ENCODE measurements at places on chromosomes 2 and 18.

DNA sequence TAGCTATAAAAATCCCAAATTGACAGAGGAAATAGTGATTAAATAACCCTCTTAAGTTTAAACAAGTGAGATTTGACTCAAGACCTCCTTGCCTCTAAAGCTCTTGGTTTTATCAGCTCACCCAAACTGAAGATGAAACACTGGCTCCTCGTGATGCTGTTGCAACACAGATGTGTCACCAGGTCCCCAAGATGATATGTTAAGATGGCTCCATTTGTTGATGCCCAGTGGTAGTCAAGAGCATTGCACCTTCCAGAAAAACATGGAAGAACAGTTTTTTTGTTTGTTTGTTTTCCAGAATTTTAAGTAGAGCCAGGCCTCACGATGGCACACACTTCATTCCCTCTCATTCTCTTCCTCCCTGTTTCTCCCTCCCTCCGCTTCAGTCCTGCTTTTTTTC lies 399.8 kb downstream of the TXNL1 start:
- DNase-seq, result no peak

DNA sequence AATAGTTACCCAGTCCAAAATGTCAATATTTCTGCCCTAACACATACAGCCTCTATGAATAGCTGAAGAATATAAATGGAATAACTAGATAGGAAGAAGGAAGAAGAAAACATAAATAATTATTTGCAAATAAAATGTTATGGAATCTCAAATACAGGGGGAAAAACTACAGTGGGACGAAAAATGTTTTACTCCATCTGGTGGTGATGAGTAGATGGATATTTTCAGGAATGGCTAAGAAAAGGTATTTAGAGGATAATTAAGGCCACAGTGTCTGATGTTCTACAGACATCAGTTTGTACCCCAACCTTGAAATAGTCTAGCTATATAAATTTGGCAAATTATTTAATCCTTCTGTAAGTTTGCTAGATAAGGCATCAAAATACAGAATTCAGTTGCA lies 178.1 kb upstream of the FSHR start:
- no peak for DNase-seq

- DNase-seq, result no peak
These were observed 17.4 kb upstream of the ADGRF3 start for GRCh38 chr2:26363958-26364357.

GRCh38 chr2:235478609-235479008 lies 15.2 kb upstream of the AGAP1 start:
- DNase-seq, result no peak

DNA sequence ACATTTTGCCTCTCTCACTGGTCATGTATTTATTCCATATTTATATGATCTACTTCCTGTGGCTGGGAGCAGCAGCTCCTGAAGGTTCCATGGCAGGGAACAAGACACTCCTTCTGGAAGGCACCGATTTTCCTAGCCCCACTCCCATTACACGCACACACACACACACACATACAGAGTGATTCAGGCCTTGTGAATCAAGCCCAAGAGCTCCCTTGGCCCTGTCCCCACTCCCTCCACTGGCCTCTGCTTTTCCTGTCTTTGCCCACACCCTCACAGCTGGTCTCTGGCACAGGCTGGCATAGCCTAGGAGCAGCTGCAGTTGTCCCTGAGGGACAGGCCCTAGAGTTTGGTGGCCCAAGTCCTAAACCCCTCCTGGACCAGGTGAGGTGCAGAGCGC lies 201.7 kb downstream of the NAPG start:
- DNase-seq, result no peak

DNA sequence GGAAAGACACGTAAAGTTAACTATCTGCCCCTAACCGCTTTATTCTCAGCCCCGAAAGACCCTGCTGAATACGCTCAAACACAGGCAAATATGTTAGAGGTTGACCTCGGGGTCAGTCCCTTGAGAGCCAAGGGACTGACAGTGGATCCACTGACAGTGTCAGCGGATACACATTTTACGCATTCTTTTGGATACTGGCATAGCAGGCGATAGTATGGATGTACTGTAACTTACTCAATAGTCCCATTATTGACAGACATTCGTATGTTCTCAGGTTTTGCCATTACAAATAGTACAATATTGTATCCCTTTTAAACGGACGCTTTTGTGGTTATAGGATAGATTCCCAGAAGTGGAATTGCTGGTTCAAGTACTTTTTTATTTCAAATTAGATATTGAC lies 13.4 kb downstream of the ATP6V1B1 start:
- no peak for DNase-seq

GRCh38 chr2:47917276-47917961 lies 11.1 kb upstream of the FBXO11 start:
- DNase-seq, result no peak

DNA sequence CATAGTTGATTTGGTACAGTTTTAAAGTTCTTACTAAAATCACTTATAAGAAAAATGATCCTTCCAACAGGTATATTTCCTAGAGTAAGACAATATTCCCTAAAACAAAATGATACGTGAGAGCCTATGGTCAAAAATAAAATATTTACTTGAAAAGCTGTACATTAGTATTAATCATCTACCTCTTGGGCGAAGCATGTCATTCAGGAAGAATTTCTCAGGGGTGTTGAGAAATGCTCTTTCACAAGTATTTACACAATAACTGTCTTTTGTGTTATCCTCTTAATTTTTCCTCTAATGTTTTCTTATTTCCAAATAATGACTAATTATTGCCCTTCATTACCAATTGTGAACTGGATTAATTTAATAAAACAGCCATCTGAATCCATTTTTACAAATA lies 466.3 kb downstream of the SATB2 start:
- DNase-seq, result no peak

- DNase-seq, result no peak
These were observed 30.3 kb downstream of the WDSUB1 start for GRCh38 chr2:159256159-159256558.

DNA sequence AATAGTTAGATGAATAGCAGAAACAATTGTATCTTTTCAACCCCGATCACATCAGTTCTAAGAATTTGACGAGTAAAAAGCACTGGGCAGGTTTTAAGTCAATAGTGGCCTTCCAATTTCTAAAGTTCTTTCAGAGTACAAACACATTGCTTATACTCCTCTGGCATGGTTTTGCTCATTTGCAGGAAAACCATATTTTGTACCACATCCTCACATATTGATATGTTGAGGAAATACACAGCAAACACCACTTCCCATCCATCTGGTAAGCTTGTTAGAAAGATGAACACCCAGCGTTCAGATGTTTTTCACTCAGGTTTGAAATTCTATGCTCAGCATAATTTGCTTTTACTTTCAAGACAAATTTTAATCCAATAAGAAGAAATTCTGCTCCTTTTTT lies 344.6 kb upstream of the ACVR2A start:
- DNase-seq, result no peak

DNA sequence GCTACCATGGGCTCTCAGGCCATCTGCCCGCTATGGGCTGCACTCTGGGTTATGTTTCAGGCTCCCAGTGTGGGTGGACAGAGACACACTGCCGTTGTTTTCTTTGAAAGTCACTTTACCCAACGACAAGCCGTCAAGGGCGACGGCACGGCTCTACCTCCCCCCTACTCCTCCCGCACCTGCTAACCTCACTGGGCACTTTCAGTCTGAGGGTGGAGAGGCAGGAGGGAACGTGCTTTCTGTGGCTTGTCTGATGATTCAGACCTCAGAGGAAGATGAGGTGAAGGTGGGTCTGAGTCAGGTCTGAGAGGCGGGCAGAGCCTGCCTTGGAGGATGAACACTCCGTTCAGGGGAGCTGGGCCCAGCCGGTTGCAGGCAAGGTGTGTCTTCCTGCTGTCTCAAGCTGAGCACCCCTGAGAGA lies 147.6 kb upstream of the HDAC4 start:
- no peak for DNase-seq

DNA sequence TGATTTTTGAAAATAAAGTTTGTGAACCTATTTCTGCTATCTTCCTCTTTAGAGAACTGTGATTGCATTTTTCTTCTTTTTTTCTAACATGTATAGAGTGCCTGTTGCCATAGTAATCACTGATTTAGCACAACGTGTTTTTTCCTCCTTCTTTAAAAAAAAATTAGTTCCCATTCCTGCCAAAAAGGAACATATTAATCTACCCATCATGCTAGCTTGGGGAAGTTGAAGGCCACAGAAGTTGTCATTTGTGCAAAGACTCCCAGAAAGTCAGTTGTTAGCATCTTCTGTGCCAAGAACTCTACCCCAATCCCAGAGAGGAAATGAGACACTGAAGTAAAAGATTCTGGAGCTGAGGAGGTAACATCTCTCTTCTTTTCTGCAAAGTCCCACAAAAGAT lies 57.3 kb downstream of the SLC8A1 start:
- DNase-seq, result no peak

GRCh38 chr2:33903215-33903614 lies 304.1 kb upstream of the FAM98A start:
- no peak for DNase-seq

GRCh38 chr18:26689226-26689879 lies 141.0 kb upstream of the KCTD1 start:
- DNase-seq, result no peak

DNA sequence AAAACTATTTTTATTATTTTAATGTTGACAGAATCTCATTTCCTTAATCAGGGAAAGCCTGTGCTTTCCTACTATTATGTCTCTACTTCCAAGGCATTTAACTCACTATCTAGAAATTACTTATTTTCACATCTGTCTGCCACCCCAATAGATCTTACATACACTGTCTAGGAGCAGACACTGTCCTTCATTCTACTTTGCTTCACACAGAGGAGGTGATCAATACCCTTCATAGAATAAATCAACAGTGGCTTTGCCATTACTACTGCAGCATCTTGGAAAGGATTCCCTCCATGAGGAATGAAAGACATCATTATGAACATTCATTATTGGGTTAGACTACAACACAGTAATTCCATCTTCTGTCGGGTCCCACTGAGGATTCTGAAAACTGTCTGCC lies 31.7 kb downstream of the CDH20 start:
- DNase-seq, result no peak

DNA sequence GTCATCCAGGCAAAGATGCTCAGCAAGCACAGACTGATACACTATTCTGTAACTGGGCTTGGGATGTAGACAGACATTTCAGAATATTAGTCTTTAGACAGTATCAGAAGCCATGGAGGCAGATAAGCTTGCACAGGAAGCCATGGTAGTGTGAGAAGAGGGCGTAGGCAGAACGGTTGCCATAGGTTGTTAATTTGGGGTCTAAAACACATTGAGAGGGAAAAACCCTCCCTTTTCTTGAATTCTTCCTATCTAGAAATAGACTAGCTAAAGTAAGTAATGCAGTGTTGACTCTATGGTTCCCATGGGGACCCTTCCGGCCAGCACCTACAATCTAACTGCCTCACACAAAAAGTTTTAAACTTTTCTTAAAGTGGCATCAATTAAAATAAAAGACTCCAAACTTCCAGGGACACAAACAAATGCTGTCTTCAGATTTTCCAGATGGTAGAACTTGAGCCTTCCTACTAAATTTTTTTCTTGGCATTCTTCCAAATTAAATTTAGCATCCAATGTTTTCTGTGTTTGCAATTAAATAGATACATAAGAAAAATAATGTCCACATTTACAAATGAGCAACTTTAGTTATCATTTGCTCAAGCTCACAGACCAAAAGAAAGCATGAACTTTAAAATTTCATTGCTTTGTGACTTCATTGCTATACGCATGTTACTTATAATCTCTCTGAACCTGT lies 1.9 kb downstream of the PRKRA start:
- no peak for DNase-seq

DNA sequence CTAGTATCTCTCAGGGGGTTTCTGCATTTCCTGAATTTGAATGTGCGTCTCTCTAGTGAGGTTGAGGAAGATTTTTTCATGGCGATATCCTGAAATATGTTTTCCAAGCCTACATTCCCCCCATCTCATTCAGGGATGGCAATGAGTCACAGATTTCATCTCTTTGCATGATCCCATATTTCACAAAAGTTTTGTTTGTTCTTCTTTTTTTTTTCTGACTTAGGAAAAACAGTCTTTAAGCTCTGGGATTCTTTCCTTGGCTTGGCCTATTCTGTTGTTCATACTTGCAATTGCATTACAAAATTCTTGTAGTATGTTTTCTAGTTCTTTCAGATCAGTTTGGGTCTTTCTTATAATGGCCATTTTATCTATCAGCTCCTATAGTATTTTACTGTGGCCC lies 136.5 kb downstream of the DSEL start:
- no peak for DNase-seq

DNA sequence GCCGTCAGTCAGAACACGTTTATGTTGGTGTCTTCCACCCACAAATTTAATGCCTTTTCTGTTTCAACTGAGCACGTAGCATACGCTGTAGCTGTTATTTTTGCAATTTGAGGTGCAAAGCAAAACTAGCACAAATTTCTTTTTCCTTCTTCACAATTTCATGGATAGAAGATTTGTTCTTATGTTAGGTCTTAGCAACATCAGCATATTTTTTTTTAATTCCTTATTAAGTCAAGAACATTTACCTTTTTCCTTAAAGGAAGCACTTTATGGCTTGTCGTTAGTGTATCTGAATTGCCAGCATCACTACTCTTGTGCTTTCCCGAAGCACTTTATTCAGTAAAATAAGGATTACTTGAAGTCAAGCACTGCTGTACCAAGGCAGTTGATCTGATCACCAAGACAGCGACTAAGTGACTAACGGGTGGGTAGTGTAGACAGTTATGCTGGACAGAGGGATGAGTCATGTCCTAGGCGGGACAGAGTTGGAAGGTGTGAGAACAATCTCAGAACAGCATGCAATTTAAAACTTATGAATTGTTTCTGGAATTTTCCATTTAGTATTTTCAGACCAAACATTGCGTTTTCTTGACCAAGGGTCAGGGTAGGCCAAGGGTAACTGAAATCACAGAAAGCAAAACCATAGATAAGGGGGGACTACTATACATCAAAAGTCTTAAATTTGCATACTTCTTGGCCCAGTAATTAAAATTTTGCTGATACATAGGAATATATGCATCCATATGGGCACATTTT lies 13.3 kb downstream of the BABAM2 start:
- DNase-seq, result no peak

DNA sequence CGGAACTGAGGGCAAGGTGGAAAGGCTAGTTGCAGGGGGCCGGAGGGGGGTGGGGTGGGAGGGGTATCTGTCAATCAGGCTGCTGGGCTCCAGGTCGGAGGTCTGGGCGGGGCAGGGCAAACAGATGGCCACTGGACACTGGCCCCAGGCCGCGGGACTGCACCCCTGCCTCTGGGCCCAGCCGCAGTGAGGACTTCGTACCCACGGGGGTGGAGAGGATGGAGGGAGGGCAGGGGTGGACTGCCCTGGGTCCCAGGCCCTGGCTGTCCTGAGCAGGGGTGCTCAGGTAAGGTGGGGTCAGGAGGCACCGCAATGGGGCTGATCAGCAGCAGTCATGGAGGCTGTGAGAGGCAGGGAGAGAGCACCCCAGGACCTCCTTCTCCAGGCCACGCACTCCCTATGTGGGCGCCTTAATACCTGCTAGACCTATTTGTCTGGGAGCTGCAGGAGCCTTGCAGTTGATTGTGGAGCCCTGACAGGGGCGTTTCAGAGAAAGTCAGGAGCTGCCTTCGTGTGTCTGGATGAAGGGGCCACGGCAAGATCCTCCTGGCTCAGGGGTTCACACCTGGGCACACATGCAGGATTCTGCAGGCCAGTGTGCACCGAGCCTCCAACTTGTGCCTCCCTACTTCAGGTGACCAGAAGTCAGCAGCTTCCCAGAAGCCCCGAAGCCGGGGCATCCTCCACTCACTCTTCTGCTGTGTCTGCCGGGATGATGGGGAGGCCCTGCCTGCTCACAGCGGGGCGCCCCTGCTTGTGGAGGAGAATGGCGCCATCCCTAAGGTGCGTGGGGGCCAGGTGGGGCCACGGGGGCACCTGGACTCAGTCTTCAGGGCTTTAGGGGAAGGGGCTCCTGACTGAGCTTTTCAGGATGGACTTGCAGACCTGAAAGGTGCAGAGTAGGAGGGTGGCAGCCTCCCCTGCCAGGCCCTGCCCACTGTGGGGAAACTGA lies 1.5 kb downstream of the CTDSP1 start:
- DNase-seq, result peak; percentile 59

Data from left ventricle myocardium superior (tissue), 1 donor.